Neural crest cell (in vitro differentiated cells): ENCODE measurements at places on chromosomes 3 and 15. TPM values are rescaled to one million over a fixed set of nuclear protein-coding genes. Genes with fewer than 3 reads are reported as not detected.

- DNase-seq = peak; percentile 72
Observed at GRCh38 chr15:26773067-26773877, 406 bp upstream of the GABRB3 start.

The XCR1 gene
- not detected in 2 replicates for total RNA-seq

GRCh38 chr15:73367624-73368300 lies 996 bp downstream of the HCN4 start:
- peak; percentile 5 for DNase-seq

DNA sequence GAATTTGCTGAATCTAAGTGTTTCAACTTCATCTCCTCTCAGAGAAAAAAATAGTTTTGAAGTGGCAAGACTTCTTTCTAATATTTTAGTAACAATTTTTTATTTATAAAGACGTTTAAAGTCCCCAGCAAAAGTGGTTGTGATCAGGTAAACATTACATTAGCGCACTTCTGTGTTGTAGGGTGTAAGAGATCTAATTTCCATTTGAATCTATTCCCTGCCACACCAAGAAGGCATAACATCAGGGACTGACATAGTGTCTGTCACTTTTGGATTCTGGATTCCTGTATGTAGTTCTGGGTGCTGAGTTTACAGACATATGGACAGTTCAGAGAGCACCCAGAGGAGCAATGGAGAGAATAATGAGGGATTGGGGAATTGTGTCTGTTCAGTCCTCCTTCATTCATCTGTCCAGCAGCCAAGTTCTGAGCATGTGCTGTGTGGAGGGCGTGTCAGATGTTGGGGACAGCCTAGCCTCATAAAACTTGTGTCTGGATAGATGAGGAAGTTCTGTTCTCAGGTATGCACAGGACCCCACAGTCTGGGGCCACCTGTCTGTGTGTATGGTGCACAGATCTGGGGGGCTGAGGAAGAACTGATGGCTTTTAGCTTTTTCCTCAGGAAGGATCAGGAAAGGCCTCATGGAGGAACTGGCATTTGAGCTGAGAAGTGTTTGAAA lies 65.6 kb downstream of the MAP2K5 start:
- DNase-seq = no peak
